ENCODE measurements at places on chromosomes 5 and 9.

GRCh38 chr5:142946547-142947426 lies 176.6 kb downstream of the ARHGAP26 start:
- DNase-seq, result no peak

DNA sequence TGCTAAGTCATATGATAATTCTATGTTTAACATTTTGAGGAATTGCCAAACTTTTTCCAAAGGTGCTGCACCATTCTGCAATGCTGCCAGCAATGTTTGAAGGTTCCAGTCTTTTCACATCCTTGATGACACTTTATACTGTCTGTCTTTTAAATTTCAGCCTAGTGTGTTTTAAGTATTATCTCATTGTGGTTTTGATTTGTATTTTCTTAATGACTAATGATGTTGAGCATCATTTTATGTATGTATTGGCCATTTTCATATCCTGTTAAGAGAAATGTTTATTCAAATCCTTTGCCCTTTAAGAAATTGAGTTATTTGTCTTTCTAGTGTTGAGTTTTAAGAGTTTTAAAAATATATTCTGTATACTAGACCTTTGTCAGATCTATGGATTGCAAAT lies 5.0 kb upstream of the TEX48 start:
- DNase-seq, result no peak

DNA sequence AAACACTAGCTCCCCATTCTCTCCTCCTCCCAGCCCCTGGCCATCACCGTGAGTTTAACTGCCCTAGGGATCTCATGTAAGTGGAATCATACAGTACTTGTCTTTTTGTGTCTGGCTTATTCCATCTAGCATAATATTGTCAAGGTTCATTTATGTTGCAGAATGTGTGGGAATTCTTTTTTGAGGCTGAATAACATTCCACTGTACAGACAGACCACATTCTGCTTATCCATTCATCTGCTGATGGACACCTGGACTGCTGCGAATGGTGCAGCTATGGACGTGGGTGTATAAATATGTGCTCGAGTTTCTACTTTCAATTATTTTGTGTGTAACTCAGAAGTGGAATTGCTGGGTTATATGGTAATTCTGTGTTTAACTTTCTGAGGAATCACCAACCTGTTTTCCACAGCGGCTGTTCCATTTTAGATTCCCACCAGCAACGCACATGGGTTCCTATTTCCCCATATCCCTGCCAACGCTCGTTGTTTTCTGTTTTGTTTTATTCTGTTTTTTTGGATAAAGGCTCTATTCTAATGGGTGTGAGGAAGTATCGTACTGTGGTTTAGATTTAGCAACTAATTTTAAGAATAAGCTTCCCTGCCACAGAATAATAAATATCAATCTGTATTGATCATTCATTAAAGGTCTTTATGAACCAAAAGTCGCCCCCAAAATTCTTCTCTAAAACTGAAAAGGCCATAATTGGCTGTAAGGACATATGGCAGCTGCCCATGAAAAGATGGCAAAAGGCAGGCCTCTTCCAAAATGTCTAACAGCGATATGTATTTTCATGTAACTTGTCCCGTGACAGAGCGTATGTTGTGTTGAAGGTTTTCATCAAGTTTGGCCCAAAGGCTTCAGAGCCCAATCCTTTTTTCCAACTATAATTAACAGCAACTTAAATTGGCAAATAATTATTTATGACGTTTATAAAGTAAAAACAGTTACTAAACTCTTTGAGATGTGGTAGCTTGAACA lies 70.3 kb downstream of the DAP start:
- no peak for DNase-seq

DNA sequence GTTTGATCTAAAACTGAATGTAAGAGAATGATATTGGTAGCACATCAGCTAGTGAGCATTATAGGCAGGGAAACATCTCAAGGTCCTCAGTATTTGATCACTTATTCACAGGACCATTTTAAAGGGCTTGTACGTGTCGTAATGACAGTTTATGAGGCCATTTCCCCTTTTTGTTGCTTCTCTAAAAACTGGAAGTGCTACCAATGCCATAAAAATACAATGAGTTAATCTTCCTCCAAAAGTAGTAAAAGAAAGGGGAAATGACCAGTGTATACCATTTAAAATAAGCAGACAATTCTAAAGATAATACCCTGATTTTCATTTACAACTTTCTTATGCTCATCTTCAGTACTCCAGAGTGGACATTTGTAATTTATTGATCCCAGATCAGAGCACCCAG lies 285.8 kb upstream of the PCSK5 start:
- no peak for DNase-seq

Measured in stimulated activated CD8-positive, alpha-beta memory T cell treated with anti-CD3 and anti-CD28 coated beads, Interleukin-4, amount 100 ng/mL, for 1 hour (primary cell).